Testis (tissue), 5 donors: ENCODE measurements at places on chromosomes 13 and 19. TPM values are rescaled to one million over a fixed set of nuclear protein-coding genes. Genes with fewer than 3 reads are reported as not detected.

TCF3 gene
- polyA plus RNA-seq, result 157 TPM

LRRC25 gene
- 3.4 TPM for polyA plus RNA-seq

CCDC70 gene
- polyA plus RNA-seq, result 175 TPM

ZNF69 gene
- 2.5 TPM for polyA plus RNA-seq
